ENCODE measurements at places on chromosomes 12 and 14.

DNA sequence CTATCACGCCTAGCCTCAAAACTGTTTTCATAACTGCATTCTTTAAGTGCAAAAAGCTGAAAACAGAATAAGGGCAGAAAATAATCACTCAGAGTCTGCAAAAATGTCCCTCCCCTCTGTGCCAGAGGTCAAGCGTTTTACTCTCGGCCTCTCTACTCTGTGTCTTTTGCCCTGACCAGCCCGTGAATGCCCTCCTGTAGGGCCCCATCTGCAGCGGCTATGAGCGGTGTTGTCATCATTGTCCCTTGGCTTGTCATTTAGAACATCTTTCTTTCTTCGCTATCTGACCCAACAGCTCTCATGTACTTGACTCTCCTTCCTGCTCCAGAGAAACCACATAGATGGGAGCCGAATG is 21.7 kb downstream of the ELK3 start:
- H3K27ac ChIP-seq = no peak overlapping the region
- H3K4me3 ChIP-seq = no peak overlapping the region
- DNase-seq = no peak
- peaks cover 49% of the 10 kb centered on the region for H3K4me1 ChIP-seq
- no peaks in the 10 kb centered on the region for H3K27me3 ChIP-seq
- H3K36me3 ChIP-seq = peaks cover 38% of the 10 kb centered on the region

- H3K36me3 ChIP-seq = no peaks in the 10 kb centered on the region
- H3K27ac ChIP-seq = no peak overlapping the region
- no peak overlapping the region for H3K4me3 ChIP-seq
- no peaks in the 10 kb centered on the region for H3K4me1 ChIP-seq
- peaks cover 11% of the 10 kb centered on the region for H3K27me3 ChIP-seq
Measured at GRCh38 chr14:51472881-51473280, 178.8 kb upstream of the FRMD6 start.

- DNase-seq = no peak
- no peaks in the 10 kb centered on the region for H3K27me3 ChIP-seq
- no peak overlapping the region for H3K4me3 ChIP-seq
- no peaks in the 10 kb centered on the region for H3K4me1 ChIP-seq
- no peaks in the 10 kb centered on the region for H3K36me3 ChIP-seq
Measured at GRCh38 chr12:131867891-131868675, 26.3 kb upstream of the ULK1 start.

- DNase-seq = no peak
- no peak overlapping the region for H3K4me3 ChIP-seq
- peaks cover 54% of the 10 kb centered on the region for H3K4me1 ChIP-seq
Measured at GRCh38 chr12:94172973-94173372, 24.6 kb downstream of the PLXNC1 start.

- no peaks in the 10 kb centered on the region for H3K27me3 ChIP-seq
- DNase-seq = peak; percentile 86
- peaks cover 81% of the 10 kb centered on the region for H3K36me3 ChIP-seq
- peak overlapping the region; percentile 92 for H3K4me3 ChIP-seq
- peak overlapping the region; percentile 99 for H3K27ac ChIP-seq
- H3K4me1 ChIP-seq = peaks cover 38% of the 10 kb centered on the region
Measured at GRCh38 chr12:6532927-6533652, 1.2 kb upstream of the GAPDH start.

- peaks cover 4% of the 10 kb centered on the region for H3K36me3 ChIP-seq
- H3K4me1 ChIP-seq = peaks cover 16% of the 10 kb centered on the region
- no peak overlapping the region for H3K4me3 ChIP-seq
- no peak overlapping the region for H3K27ac ChIP-seq
- no peak for DNase-seq
- no peaks in the 10 kb centered on the region for H3K27me3 ChIP-seq
Measured at GRCh38 chr12:107536613-107537012, 149.0 kb upstream of the PWP1 start.

DNA sequence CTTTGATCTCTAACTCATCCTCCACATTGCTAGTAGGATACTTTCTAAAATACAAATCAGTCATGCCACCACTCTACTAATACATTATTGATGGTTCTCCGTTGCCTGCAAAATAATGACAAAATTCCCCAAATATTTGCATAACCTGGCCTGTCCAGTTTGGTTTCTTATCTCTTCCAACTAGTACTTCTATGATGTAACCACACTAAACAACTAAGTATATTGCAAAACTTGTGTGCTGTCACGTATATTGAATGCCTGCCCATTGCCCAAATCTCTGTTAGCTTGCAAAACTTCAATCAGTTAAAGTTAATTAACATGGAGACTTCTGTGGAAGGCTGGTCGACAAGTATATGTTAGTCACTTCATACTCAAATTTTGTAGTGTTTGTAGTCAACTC is 6.5 kb downstream of the OR6C74 start:
- no peak overlapping the region for H3K27ac ChIP-seq
- H3K4me3 ChIP-seq = no peak overlapping the region
- DNase-seq = no peak

DNA sequence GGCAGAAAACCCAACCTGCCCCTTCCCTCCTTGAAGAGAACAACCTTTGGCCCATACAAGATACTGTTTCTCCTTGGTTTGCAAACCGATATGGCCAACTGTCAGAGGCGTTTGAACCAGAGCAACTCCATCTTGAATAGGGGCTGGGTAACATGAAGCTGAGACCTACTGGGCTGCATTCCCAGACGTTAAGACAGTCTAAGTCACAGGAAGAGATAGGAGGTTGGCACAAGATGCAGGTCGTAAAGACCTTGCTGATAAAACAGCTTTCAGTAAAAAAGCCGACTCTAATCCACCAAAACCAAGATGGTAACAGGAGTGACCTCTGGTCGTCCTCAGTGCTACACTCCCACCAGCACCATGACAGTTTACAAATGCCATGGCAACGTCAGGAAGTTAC is 42.7 kb upstream of the TMEM132C start:
- H3K36me3 ChIP-seq = no peaks in the 10 kb centered on the region
- no peaks in the 10 kb centered on the region for H3K4me1 ChIP-seq
- H3K27me3 ChIP-seq = no peaks in the 10 kb centered on the region
- H3K4me3 ChIP-seq = no peak overlapping the region
- DNase-seq = no peak

GRCh38 chr12:102602521-102602920 is 122.2 kb upstream of the IGF1 start:
- H3K27me3 ChIP-seq = no peaks in the 10 kb centered on the region
- H3K36me3 ChIP-seq = no peaks in the 10 kb centered on the region
- H3K4me1 ChIP-seq = no peaks in the 10 kb centered on the region
- no peak overlapping the region for H3K4me3 ChIP-seq
- H3K27ac ChIP-seq = no peak overlapping the region

DNA sequence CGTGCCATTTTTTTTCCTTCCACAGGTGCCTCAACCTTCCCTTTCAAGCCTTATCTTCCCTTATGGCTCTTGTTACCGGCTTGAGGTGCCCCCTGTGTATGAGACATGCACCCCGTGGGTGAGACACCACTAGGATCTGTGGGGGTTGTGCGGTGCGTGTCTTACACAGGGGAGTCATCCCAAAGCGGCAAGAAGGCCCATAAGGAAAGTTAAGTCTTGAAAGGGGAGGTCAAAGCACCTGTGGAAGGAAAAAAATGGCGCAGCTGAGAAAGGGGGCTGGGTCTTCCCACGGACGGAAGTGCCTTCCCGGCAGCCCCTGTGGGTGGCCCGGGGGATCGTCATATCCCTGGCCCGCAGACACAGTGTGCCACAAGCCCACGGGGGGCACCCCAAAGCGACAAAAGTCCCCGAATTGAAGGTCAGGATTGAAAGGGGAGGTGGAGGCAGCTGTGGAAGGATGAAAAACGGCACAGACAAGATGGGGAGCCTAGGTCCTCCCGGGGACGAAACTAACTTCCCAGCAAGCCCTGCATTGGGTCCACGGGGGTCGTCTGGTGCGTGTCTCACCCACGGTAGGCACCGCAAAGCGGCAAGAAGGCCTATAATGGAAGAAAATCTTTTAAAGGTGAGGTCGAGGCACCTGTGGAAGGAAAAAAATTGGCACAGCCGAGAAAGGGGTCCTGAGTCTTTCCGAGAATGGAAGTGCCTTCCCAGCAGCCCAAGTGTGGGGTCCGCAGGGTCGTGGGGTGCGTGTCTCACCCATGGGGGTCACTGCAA is 273.3 kb downstream of the ALG10 start:
- no peak overlapping the region for H3K4me3 ChIP-seq
- H3K4me1 ChIP-seq = no peaks in the 10 kb centered on the region
- H3K36me3 ChIP-seq = no peaks in the 10 kb centered on the region
- no peak overlapping the region for H3K27ac ChIP-seq

DNA sequence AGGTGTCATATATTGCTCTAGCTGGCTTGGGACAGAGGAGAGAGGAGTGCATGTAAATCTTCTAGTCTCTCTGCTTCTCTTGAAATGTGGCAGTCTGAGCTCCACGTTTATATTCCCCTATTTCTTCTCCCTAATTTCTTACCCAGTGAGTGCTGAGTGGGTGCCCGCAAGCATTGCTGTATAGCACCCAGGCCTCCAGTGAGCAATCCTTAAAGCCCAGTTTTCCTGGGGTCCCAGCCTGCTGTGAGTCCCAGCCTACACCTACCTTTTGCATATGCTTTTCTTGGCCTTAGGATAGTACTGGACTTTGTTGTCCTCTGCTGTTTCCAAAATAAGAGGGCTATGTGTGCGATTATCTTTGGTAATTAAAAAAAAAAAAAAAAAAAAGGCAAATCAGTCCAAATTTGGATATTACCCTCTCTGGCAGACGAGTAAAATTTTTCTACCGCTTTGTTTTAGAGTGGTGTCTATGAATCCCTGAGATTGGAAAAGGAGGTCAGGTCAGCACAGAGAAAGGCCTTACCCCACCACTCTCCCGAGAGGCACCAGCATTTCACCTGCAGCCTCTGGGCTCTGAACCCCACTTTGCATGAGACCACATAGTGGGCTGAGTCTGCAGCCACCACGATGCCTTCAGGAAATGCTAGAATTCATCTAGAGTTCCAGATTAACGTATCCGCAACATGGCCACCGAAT is 1.1 kb downstream of the MGST1 start:
- no peaks in the 10 kb centered on the region for H3K36me3 ChIP-seq
- no peak for DNase-seq
- H3K4me3 ChIP-seq = no peak overlapping the region
- no peak overlapping the region for H3K27ac ChIP-seq

DNA sequence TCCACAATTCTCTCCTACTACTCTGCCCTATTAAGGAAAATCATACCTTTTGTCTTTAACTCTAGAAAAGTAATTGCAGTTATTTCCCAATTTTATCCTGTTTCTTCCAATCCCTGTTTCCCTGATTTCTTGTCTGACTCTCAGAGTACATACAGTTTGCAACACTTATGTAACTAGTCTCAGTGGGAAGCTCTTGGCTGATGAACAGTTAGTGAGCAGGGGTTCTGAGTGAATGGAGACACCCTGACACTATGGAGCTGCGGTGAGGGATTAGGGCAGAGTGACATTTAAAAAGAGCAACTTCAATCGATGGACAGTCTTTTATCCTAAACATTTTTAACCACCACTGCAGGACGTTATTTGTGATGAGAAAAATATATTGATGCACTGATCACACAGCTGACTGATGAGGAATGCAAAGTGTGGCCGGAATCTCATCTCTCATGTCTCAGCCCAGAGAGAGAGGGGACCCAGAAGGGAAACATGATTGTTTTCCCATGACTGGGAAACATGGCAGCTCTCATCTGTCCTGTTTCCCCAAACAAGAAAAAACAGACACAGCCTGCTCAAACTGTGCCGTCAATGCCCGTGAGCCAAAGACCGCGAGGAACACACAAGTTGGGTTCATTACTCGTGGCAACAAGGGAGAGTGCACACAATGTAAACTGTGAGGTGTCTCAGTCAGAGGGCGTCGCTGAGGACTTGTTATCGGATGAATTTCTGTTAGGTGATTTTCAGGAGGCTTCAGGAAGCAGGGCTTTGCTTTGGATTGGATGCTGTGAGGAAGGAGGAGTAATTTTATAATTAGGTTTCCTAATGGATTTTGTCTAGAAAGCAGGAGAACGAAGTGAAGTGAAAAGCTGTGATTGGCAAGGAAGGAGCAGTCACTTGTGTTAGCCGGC is 5.2 kb upstream of the SLC6A13 start:
- no peaks in the 10 kb centered on the region for H3K36me3 ChIP-seq
- no peak overlapping the region for H3K27ac ChIP-seq
- H3K4me1 ChIP-seq = peaks cover 2% of the 10 kb centered on the region
- no peak overlapping the region for H3K4me3 ChIP-seq

- no peaks in the 10 kb centered on the region for H3K4me1 ChIP-seq
- H3K4me3 ChIP-seq = no peak overlapping the region
- DNase-seq = no peak
- no peaks in the 10 kb centered on the region for H3K36me3 ChIP-seq
- H3K27me3 ChIP-seq = no peaks in the 10 kb centered on the region
Measured at GRCh38 chr12:130689408-130690405, 26.4 kb downstream of the RIMBP2 start.

GRCh38 chr12:98751580-98752115 is 106.6 kb downstream of the APAF1 start:
- no peak overlapping the region for H3K27ac ChIP-seq
- H3K4me1 ChIP-seq = peaks cover 19% of the 10 kb centered on the region
- no peak overlapping the region for H3K4me3 ChIP-seq
- no peak for DNase-seq
- H3K27me3 ChIP-seq = peaks cover 7% of the 10 kb centered on the region

- peaks cover 8% of the 10 kb centered on the region for H3K27me3 ChIP-seq
Measured at GRCh38 chr12:71708658-71709057, 22.8 kb downstream of the TMEM19 start.

DNA sequence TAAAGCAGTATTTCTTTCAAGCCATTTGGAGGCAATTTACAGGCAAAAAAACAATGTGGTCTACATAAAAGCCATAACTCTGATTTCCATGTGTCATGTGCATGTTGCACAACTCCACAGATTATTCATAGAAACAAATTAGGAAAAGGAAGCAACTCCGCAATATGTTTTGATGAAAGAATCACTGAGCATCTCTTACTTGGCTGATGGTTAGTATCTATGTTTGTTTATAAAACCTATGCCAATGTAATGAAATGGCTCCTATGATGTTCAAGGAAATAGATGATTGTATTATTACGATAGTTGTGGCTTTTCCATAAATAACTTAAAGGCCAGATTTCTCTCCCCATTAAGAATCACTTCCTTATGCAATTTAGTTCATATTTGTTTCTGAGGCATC is 373.7 kb downstream of the CCDC91 start:
- H3K27me3 ChIP-seq = no peaks in the 10 kb centered on the region
- no peak for DNase-seq
- H3K36me3 ChIP-seq = no peaks in the 10 kb centered on the region
- H3K4me1 ChIP-seq = no peaks in the 10 kb centered on the region

- H3K4me3 ChIP-seq = peak overlapping the region; percentile 13
- peaks cover 3% of the 10 kb centered on the region for H3K27me3 ChIP-seq
- H3K36me3 ChIP-seq = peaks cover 2% of the 10 kb centered on the region
- H3K27ac ChIP-seq = no peak overlapping the region
- H3K4me1 ChIP-seq = peaks cover 9% of the 10 kb centered on the region
Measured at GRCh38 chr12:132161796-132162507, 17.7 kb downstream of the NOC4L start.

Measured in activated CD4-positive, alpha-beta T cell treated with anti-CD3 and anti-CD28 coated beads, Interleukin-2, amount 10 ng/mL, durations not matched to agents 24 days and 14 days (primary cell).